ENCODE measurements at places on chromosomes 11 and 22. TPM values are rescaled to one million over a fixed set of nuclear protein-coding genes. Genes with fewer than 3 reads are reported as not detected.

The ISX gene
- not detected for total RNA-seq

The ZP1 gene
- total RNA-seq = not detected

The MTFP1 gene
- total RNA-seq = 54.5 TPM

The SIK3 gene
- 26.2 TPM for total RNA-seq

The HEPHL1 gene
- total RNA-seq = not detected

The TMEM191B gene
- total RNA-seq = 1.8 TPM

The CYB5R2 gene
- 4.7 TPM for total RNA-seq

The RAB36 gene
- total RNA-seq = 0.31 TPM

The CRYBB3 gene
- total RNA-seq = 0.27 TPM

The DNAJB7 gene
- total RNA-seq = not detected

The OR4A16 gene
- not detected for total RNA-seq

The LDHAL6A gene
- total RNA-seq = 0.19 TPM

The AIFM3 gene
- not detected for total RNA-seq

The PLAAT2 gene
- total RNA-seq = 0.44 TPM

The EFCAB6 gene
- 0.27 TPM for total RNA-seq

The CCDC88B gene
- 69.5 TPM for total RNA-seq

The MRGPRF gene
- not detected for total RNA-seq

The WT1 gene
- not detected for total RNA-seq

The FTH1 gene
- 922 TPM for total RNA-seq

The ACR gene
- total RNA-seq = not detected

The OR4C6 gene
- not detected for total RNA-seq

The CASP12 gene
- not detected for total RNA-seq

The PKDREJ gene
- total RNA-seq = not detected

The SEC14L6 gene
- 0.17 TPM for total RNA-seq

The HORMAD2 gene
- not detected for total RNA-seq

The LIF gene
- total RNA-seq = 189 TPM

The CD248 gene
- not detected for total RNA-seq

The PRR5L gene
- total RNA-seq = 43.6 TPM

The NTM gene
- total RNA-seq = not detected

The IL17REL gene
- total RNA-seq = 1.1 TPM

The CCDC116 gene
- 0.27 TPM for total RNA-seq

The OSBP2 gene
- 2.9 TPM for total RNA-seq

The OR51L1 gene
- not detected for total RNA-seq

All from activated CD4-positive, alpha-beta memory T cell treated with anti-CD3 and anti-CD28 coated beads for 36 hours (primary cell).